ENCODE measurements at places on chromosomes 3 and 15.

DNA sequence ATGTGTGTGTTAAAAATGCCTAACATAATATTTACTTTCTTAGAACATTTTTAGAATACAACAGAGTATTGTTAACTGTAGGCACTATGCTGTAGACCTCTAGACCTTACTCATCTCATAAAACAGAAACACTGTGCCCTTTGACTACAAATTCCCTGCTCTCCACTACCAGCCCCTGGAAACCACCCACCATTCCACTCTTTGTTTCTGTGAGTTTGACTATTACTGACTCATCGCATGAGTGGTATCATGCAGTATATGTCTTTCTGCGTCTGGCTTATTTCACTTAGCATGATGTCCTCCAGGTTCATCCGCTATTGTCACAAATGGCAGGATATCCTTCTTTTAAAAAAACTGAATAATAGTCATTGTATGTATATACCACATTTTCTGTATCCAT, 216.7 kb upstream of the CFAP20DC start:
- no peak for DNase-seq

GRCh38 chr3:184899953-184900595, 88.1 kb downstream of the VPS8 start:
- DNase-seq = no peak

DNA sequence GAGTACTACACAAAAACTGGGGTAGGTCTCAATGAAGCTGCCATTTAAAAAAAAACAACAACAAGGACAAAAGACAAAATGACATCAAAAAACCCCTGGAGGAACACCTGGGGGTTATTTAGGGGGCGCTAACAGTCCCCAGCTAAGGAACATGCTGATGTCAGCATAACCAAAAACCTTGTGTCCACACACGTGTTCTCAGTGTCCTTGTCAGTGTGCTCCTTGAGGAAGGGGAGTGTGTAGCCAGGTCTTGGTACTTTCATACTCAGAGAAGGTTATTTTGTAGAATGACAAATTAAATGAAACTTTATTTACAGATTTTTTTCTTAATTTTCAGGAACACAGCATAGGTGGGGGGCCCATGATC, 31.2 kb upstream of the CLRN1 start:
- DNase-seq = no peak

- DNase-seq = no peak
Measured at GRCh38 chr3:126734106-126734723, 30.2 kb downstream of the CHCHD6 start.

- DNase-seq = no peak
Measured at GRCh38 chr3:168405288-168405687, 309.6 kb upstream of the GOLIM4 start.

GRCh38 chr3:31895471-31895870, 85.6 kb downstream of the OSBPL10 start:
- DNase-seq = no peak

GRCh38 chr3:19467761-19468160, 319.5 kb downstream of the KCNH8 start:
- DNase-seq = no peak

GRCh38 chr3:131277836-131278497, 103.6 kb upstream of the NUDT16 start:
- no peak for DNase-seq

- DNase-seq = no peak
Measured at GRCh38 chr15:43316971-43317346, 13.4 kb downstream of the LCMT2 start.

DNA sequence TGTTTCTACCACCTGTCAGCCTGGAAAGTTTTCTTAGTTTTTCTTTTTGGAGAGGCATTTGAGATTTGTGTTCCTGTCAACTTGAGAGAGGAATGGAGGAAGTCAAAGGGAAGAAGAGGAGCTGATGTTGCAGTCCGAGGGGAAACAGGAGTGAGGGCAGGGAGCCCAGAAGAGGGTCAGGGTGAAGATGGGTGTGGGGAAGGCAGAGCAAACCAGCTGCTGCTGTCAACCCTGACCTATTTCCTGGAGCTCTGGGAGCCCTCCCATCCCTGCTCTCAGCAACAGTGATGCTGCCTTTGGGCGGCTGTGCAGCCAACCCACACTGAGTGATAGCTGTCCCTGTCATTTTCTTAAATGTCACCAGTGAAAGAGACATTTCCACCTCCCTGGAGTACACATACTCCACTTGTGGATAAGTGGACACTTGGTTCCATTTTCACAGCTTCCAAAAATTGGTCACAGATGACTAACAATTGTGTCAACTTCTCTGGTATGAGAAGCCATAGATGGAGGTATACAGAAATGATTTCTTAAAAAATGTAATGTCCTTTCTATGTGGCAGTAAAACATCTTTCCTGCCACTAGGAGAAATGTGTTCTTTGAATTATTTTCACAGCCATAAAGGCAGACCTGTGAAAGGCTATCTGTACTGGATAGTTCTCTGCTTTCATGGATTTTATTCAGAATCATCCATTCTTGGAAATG, 556.3 kb upstream of the TBL1XR1 start:
- no peak for DNase-seq

DNA sequence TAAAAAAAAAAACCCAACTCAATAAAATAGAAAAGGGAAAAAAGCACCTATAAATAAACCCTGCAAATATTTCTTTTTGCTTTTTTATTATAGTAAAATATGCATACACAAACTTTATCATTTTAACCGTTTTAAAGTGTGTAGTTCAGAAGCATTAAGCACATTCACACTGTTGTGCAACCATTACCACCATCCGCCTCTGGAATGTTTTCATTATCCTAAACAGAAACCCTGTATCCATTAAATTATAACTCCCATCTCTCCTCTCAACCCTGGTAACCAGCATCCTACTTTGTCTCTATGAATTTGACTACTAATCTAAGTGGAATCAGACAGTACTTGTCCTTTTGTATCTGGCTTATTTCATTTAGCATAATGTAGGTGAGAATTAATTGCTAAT, 15.0 kb downstream of the CDCP1 start:
- no peak for DNase-seq

- DNase-seq = no peak
Measured at GRCh38 chr3:134603480-134603879, 47.3 kb downstream of the KY start.

DNA sequence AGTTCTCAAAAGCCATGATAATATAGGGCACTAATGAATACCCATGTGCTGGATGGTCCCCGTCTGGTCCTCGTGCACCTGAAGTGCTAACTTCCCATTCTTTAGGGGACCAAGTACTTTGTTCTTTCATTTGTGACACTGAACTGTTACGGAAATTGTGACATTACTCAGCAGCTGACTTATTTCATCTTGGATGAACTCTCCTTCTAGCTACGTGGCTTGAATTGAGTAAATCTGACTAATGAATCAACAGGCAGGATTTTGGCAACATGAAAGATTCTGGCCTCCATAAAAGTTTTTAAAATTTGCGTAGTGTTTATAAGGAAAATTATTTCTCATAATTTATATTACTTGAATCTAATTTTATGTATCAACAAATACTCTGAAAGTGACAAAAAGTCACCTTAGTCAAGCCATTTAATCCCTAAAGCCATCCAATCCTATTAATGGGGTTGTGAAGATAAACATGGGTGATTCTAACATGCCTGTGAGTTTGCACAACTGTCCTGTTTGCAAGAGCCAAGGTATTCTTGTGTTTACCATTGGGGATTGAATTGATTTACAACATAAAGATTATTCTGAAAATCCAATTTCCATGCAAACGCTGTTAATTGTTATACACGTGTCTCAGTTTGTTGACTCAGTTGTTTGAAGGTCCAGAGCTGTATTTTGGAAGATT, 119.9 kb downstream of the AGBL1 start:
- DNase-seq = no peak

DNA sequence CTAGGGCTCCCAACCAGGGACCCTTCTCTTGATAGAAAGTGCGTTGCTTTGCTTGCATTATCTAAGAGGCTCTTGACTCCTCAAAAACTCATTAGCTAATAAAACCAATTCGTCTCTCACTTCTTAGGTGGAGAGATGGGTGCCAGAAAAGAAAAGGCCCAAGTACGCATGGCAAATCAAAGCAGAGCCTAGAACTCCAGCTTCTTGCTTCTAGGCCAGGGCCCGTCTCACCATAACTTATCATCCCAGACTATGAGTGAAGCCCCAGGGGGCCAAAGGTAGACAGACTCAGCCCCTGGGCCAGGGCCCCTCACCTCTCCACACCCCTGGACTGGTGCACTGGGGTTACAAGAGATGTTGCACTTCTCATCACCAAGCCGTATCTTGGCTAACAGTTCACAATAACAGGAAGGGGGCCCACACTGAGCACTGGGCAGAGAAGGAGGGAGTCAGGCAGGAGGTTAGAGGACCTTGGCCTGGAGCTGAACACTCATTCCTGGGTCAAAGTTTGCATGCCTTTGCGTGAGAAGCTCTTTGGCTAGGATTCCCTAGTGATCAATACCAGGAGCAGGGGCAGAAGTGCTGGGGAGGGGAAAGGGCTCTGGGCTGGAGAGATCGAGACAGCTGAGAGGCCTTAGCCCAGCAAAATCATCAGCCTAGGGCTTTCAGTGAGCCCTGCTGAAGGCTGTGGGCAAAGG, 5.4 kb upstream of the CYP1A1 start:
- DNase-seq = no peak

DNA sequence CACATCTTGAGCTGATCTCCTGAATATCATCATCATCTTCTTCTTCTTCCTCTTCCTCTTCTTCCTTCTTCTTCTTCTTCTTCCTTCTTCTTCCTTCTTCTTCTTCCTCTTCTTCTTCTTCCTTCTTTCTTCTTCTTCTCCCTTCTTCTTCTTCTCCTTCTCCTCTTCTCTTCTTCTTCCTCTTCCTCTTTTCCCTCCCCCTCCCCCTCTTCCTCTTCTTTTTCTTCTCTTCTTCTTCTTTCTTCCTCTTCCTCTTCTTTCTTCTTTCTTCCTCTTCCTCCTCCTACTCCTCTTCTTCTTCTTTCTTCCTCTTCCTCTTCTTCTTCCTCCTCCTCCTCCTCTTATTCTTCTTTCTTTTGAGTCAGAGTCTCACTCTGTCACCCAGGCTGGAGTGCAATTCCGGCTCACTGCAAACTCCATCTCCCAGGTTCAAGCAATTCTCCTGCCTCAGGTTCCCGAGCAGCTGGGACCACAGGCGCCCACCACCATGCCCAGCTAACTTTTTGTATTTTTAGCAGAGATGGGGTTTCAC, 197.9 kb upstream of the NANOGP8 start:
- DNase-seq = no peak

DNA sequence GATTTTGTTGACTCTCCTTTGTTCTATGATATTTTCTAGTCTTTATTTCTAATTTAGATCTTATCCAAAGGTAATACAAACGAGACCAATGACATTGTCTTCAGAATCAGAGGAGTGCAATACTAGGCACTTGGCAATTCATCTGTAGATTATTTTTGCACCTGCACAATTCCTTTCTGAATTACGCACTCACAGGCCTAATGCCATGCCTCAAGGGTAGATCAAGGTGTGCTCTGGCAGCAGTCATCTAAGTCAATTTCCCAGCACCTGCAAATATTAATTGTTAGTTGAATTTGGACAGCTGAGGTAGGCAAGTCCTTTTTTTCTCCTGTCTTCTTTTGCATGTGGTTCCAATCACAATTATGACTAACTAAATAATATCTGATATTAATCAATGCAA, 653.2 kb downstream of the ROBO2 start:
- no peak for DNase-seq

GRCh38 chr3:186024210-186024609, 84.7 kb downstream of the ETV5 start:
- peak; percentile 63 for DNase-seq

DNA sequence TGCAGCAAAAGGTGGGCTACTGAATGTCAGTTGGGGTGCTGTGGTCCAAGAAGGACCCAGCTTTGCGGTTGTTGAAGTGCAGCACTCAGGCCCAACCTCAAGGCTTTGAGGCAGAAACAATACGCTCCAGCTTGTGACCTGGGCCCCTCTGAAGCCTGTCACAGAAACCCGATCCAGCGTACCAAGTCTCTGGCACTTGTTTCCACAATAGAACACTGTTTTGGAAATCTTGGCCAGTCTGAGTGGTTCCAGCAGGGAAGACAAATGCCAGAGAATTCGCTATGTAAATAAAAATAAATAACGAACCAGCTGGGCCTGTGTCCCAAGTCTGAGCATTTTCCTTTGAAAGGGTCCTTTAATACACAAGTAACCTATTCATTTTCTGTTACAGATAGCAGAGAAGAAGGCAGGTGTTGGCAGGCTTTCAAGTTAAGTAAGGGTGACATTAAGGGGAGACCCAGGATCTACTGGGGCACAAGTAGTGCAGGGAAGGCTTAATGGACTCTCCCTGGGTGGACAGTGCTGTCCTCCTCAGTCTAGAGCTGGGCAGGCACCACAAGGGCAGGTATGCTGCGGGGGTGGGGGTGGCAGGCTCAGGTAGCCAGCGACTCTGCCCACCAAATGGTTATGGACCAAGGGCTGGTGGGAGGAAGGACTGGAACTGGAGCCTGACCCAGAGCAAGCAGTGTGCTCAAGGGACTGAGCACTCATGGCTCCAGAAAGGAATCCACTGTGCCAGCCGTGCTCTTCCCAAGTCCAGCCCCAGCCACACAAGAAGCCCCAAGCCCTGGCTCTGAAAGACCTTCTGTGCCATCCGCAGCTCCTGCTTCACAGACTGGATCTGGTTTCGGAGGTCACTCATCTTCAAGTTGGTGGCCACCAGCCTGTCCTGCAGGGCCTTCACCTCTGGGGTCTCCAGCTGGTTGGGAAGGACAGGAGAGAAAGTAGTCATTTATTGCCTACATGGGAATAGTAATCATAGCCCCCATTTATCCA, 26.3 kb downstream of the CCDC13 start:
- DNase-seq = peak; percentile 57

- no peak for DNase-seq
Measured at GRCh38 chr3:60514085-60514649, 737.1 kb downstream of the FHIT start.

- no peak for DNase-seq
Measured at GRCh38 chr15:55694652-55695150, 48.3 kb downstream of the PRTG start.

- peak; percentile 58 for DNase-seq
Measured at GRCh38 chr3:42667523-42668412, 14.3 kb downstream of the ZBTB47 start.

- no peak for DNase-seq
Measured at GRCh38 chr3:154971341-154971740, 108.8 kb upstream of the MME start.

- no peak for DNase-seq
Measured at GRCh38 chr3:157499342-157499963, 3.8 kb downstream of the VEPH1 start.

- DNase-seq = no peak
Measured at GRCh38 chr3:187136936-187137335, 2.4 kb downstream of the RPL39L start.

GRCh38 chr3:45535665-45536064, 58.9 kb upstream of the LIMD1 start:
- no peak for DNase-seq

DNA sequence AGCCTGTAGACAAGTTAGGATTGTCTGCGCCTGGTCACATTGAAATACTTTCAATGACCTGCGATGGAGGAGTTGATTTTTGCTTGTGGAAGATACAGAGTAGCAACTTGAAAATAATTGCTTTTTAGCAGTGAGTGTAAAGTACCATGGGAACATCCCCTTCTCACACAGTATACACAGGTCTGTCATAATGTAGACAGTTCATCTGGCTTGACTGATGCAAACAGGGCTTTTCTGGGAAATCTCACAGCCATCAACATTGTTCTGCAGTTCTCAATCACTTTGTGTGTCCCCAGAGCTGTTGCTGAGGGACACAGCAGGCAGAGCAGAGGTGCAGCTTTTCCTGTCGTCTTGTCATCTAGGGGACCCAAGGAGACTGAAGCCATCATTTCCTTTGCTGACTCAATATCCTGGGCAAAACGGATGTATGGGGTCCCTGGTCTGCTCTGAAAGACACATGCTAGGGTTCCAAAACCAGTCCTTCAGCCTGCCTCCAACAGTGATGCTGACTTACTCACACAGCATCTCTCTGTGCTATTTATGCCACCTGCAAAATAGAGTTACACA, 5.3 kb upstream of the REC114 start:
- no peak for DNase-seq
